ENCODE measurements at places on chromosomes 2 and 18. TPM values are rescaled to one million over a fixed set of nuclear protein-coding genes. Genes with fewer than 3 reads are reported as not detected.

Gene TNFRSF11A
- total RNA-seq = 1.2 TPM

Gene SULT1C4
- 0.31 TPM for total RNA-seq

Gene ANKZF1
- 92.5 TPM for total RNA-seq

Gene KCNF1
- total RNA-seq = not detected

Gene HTRA2
- total RNA-seq = 18.5 TPM

- no peak for DNase-seq
- H3K4me1 ChIP-seq = no peaks in the 10 kb centered on the region
- H3K27ac ChIP-seq = no peak overlapping the region
- no peak overlapping the region for H3K4me3 ChIP-seq
- peaks cover 5% of the 10 kb centered on the region for H3K27me3 ChIP-seq
- peaks cover 4% of the 10 kb centered on the region for H3K36me3 ChIP-seq
These were observed 254.3 kb downstream of the RBM43 start for GRCh38 chr2:151007365-151007764.

DNA sequence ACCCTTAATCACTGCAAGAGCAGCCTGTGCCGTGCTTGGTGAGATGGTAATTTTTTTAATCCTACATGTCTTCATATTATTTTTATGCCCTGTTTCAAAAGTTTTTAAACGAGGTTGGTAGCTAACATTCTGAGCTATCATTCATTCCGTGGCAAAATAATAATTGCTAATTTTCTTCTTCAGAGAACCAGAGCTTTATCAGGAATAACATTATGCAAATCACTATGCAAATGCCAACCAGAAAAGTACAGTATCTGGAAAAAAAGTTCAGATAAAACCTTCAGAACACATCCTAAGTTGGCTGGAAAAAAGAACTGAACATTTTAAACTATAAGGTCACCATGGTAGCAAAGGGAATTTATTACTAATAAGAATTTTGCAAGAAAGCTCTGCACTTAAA lies 165.1 kb upstream of the NABP1 start:
- no peak for DNase-seq
- H3K4me3 ChIP-seq = no peak overlapping the region
- peaks cover 2% of the 10 kb centered on the region for H3K4me1 ChIP-seq
- peaks cover 21% of the 10 kb centered on the region for H3K27me3 ChIP-seq
- no peaks in the 10 kb centered on the region for H3K36me3 ChIP-seq
- no peak overlapping the region for H3K27ac ChIP-seq

DNA sequence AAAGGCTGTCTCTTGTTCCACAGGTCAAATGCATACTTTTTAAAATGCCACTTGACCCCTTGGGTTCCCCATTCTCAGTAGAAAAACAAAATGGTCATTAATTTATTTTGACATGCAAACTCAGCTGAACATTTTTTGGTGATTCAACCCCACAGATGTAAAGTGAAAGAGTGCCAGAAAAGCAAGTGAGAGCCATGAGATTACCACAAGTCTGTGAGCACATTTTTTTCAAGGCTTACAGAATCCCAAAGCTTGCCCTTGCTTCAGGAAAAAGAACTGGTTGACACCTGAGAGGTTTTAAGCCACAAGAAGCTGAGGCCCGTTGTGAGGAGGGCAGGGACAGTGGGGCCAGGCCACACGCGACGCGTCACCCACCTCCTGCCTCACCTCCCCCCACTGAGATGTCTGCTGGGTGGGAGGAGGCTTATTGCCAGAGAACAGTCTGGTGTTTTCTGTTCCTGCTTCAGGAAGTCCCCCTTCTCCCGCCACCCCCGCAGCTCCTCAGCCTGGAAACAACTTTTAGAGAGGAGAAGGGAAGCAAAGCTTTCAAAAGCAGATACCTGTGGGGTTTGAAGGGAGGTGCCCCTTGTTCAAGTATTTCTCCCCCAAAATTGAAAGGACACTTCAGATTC lies 70.4 kb upstream of the CYP1B1 start:
- no peak for DNase-seq
- no peak overlapping the region for H3K4me3 ChIP-seq
- H3K36me3 ChIP-seq = peaks cover 2% of the 10 kb centered on the region
- H3K27ac ChIP-seq = no peak overlapping the region

GRCh38 chr2:102449370-102449974 lies 23.6 kb upstream of the SLC9A4 start:
- H3K4me1 ChIP-seq = peaks cover 2% of the 10 kb centered on the region
- DNase-seq = peak; percentile 29
- H3K27ac ChIP-seq = no peak overlapping the region
- H3K27me3 ChIP-seq = peaks cover under 1% of the 10 kb centered on the region
- H3K4me3 ChIP-seq = no peak overlapping the region

DNA sequence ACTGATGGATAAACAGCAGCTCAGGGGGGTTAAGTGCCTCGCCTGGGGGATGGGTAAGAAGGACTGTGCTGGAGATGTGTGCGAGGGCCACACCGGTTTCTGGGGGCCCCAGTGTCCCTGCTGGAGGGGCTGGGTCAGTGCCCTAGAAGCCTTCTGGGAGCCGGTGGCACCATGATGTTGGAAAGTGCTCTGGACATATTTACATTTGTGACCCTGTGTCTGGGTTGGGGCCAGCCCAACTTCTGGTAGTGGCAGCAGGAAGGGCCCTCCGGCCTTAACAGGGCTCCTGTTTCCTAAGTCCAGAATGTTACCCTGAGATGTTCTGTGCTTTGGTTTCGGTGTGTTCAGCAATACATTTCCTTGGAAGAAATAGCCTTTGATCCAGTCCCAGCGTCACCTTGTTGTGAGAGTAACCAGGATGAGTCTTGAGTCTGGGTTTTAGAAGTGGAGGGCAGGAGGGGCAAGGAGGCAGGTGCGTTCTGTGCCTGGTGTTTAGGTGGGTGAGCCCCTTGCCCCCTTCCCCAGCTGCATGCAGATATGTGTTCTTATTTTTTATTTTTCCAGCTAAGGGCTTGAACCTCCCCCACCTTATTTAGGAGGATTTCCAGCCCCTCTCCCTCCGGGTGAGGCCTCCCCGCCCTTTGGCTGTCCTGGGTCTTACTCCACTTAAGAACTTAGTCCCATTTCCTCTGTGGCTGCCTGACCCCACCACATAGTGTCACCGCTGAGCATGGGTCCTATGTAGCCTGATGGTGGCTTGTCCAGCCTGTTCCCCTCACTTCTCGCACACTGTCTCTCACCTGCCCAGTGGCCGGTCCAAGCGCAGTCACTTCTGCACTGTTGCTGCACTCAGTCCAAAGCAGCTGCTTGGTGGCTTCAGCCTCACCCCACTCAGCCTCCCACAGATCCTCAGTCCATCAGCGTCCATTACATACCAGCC lies 132.7 kb upstream of the HS6ST1 start:
- no peak for DNase-seq
- peaks cover 35% of the 10 kb centered on the region for H3K27me3 ChIP-seq
- H3K36me3 ChIP-seq = no peaks in the 10 kb centered on the region
- no peak overlapping the region for H3K4me3 ChIP-seq

DNA sequence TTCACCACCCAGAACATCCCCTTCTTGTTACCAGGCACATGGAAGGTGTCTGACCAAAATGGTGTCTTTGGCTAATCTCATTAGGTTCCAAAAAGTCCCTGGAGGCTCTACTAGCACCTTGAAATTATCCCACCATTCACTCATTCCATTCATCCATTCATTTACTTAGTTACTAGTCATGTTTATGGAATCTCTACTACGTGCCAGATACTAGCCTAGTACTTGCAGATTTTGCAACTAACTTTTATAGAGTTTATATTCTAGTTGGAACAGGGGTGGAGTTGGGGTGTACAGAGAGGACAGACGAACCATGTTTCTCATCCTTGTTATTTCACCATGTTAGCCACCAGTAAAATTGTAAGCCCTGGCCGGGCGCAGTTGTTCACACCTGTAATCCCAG lies 4.0 kb upstream of the NOP58 start:
- no peak overlapping the region for H3K27ac ChIP-seq
- H3K27me3 ChIP-seq = no peaks in the 10 kb centered on the region
- no peak overlapping the region for H3K4me3 ChIP-seq
- DNase-seq = no peak
- no peaks in the 10 kb centered on the region for H3K4me1 ChIP-seq

GRCh38 chr2:25042321-25043240 lies 705 bp downstream of the EFR3B start:
- peaks cover 3% of the 10 kb centered on the region for H3K36me3 ChIP-seq
- peaks cover 19% of the 10 kb centered on the region for H3K4me1 ChIP-seq
- H3K27me3 ChIP-seq = peaks cover 48% of the 10 kb centered on the region
- peak overlapping the region; percentile 90 for H3K4me3 ChIP-seq
- DNase-seq = no peak

- peaks cover 29% of the 10 kb centered on the region for H3K4me1 ChIP-seq
- no peaks in the 10 kb centered on the region for H3K27me3 ChIP-seq
- H3K36me3 ChIP-seq = no peaks in the 10 kb centered on the region
- DNase-seq = no peak
- H3K27ac ChIP-seq = no peak overlapping the region
These were observed 2.7 kb upstream of the TMBIM1 start for GRCh38 chr2:218295029-218295428.

- H3K36me3 ChIP-seq = no peaks in the 10 kb centered on the region
- no peak overlapping the region for H3K4me3 ChIP-seq
- no peaks in the 10 kb centered on the region for H3K4me1 ChIP-seq
These were observed 159.6 kb upstream of the RAB6C start for GRCh38 chr2:129819855-129820254.

- H3K36me3 ChIP-seq = no peaks in the 10 kb centered on the region
- H3K4me3 ChIP-seq = no peak overlapping the region
These were observed 1.5 kb downstream of the ACSL3 start for GRCh38 chr2:222862106-222862908.

DNA sequence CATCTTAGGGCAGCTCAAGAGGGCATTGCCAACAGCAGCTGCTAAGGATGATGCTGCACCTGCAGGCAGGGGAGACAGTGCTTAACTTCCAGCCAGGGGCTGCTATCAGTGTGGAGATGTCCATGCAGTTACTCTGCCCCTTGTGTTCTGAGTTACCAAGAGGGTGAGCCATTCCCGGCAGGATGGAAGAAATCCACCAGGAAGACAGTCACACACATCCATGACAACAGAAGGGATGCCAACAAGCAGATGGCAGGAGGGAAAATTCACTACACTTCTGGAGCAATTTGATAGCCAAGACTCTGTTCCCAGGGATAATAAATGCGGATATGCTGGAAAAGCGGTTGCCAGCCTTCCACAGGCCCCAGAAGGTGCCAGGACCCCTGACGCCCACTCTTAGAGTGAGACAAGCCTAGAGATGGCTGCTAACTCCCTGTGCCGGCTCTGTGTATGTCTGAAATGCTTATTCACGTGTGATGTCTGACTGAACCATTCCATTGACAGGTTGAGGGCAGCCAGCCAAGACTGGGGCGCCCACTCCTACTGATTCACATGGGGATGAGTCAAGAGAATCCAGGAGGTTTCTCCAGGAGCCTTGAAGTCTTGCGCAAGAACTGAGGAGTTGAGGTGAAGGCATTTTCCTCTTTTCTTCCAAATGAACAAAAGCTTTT lies 24.5 kb downstream of the LOXHD1 start:
- no peak overlapping the region for H3K27ac ChIP-seq
- DNase-seq = no peak
- H3K4me1 ChIP-seq = no peaks in the 10 kb centered on the region
- H3K27me3 ChIP-seq = peaks cover 14% of the 10 kb centered on the region

GRCh38 chr2:110731064-110731463 lies 1.3 kb upstream of the ACOXL start:
- H3K27ac ChIP-seq = no peak overlapping the region
- H3K27me3 ChIP-seq = peaks cover 64% of the 10 kb centered on the region
- H3K4me3 ChIP-seq = peak overlapping the region; percentile 83
- H3K4me1 ChIP-seq = peaks cover 11% of the 10 kb centered on the region

DNA sequence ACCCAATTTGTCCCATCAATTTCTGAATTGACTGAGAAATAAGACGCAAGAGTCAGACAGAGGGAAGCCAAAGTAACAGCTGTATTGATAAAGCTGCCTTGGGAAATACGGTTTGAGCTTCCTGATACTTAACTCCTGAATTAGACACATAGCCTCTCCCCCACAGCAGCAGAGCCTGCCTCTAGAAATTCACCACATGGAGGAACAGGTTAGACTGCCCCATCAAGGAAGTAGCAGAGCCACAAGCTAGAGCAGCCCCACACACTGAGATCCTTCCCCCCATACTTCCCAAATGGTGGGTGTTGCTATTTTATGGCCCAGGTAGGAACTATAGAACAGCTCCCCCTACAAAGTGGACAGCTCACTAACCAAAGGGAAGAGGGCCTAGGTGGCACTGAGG lies 220.0 kb downstream of the SMAD2 start:
- H3K4me3 ChIP-seq = no peak overlapping the region
- peaks cover 4% of the 10 kb centered on the region for H3K4me1 ChIP-seq
- H3K27ac ChIP-seq = no peak overlapping the region

DNA sequence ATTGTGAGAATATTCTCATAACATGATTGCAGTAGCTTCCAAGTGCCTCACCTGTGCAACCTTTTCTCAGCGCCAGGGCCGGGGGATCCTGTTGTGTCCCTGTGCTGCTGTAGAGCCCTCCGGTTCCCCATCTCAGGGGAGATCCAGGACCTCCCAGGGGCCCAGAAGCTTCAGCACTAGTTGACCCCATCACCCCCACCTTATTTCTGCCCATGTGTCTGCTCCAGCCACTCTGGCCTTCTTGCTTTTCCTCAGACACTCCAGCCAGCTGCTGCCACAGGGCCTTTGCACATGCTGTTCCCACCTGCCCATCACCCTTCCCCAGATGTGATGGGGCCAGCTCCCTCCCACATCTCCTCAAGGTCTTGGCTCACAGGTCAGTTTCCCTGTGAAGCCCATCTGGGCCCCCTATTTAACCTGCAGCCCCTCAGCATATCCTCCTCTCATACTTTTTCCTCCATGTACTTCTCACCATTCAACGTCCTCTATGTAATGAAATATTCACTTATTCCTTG lies 226.5 kb downstream of the SEPTIN10 start:
- peaks cover 2% of the 10 kb centered on the region for H3K4me1 ChIP-seq
- H3K4me3 ChIP-seq = no peak overlapping the region
- no peak overlapping the region for H3K27ac ChIP-seq
- H3K27me3 ChIP-seq = peaks cover 14% of the 10 kb centered on the region
- H3K36me3 ChIP-seq = no peaks in the 10 kb centered on the region

- H3K36me3 ChIP-seq = no peaks in the 10 kb centered on the region
- H3K4me1 ChIP-seq = no peaks in the 10 kb centered on the region
- peaks cover 28% of the 10 kb centered on the region for H3K27me3 ChIP-seq
- H3K4me3 ChIP-seq = no peak overlapping the region
These were observed 212.1 kb downstream of the TTC32 start for GRCh38 chr2:19689646-19690168.

- peak overlapping the region; percentile 21 for H3K27ac ChIP-seq
These were observed 35.5 kb upstream of the PTMA start for GRCh38 chr2:231672617-231673347.

DNA sequence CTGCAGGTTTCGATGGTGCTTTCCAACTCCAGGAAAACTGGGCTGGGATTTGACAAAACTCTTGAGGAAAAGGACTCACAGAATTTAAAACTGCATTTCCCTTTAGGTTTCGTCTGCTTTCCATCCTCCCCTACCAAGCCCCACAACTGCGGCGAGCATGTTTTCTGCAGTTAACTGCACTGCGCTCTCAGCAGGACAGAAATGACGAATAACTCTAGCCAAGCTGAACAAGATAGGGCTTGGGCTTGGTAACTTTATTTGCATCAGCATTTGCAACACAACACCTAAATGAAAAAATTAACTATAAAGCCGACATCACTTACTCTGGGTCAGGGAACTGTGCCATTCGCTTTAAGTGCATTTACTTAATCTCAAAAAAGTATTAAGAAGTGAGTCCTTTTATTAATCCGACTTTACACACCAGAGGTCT lies 669 bp upstream of the PIKFYVE start:
- H3K4me3 ChIP-seq = peak overlapping the region; percentile 98
- no peaks in the 10 kb centered on the region for H3K36me3 ChIP-seq
- peak; percentile 15 for DNase-seq
- H3K27me3 ChIP-seq = no peaks in the 10 kb centered on the region
- H3K4me1 ChIP-seq = peaks cover 29% of the 10 kb centered on the region
- peak overlapping the region; percentile 96 for H3K27ac ChIP-seq

Measured in T-helper 17 cell (primary cell).